IMR-90 (cell line): ENCODE measurements at places on chromosomes 11 and 22. TPM values are rescaled to one million over a fixed set of nuclear protein-coding genes. Genes with fewer than 3 reads are reported as not detected.
A peak's percentile ranks its signal among the peaks of the same experiment; 100 is the strongest.

DNA sequence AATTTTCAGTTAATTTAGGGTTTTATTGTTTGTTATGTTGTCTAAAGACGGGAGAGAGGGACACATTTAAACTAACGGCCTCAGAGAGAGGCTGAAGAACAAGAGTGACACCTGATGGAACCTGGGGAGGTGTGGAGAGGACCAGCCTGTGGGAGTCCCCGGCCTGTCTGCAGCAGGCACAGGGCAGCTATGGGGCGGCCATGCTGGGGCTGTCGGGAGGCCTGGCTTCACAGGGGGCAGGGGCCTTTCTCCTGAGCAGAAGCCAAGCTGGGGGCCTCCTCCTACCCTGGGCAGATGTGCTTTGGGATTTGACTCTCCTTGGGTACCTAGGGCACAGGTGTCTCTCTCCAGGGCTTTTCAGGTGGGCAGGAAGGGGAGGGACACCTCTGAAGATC, 21.9 kb downstream of the RELT start:
- DNase-seq = no peak

DNA sequence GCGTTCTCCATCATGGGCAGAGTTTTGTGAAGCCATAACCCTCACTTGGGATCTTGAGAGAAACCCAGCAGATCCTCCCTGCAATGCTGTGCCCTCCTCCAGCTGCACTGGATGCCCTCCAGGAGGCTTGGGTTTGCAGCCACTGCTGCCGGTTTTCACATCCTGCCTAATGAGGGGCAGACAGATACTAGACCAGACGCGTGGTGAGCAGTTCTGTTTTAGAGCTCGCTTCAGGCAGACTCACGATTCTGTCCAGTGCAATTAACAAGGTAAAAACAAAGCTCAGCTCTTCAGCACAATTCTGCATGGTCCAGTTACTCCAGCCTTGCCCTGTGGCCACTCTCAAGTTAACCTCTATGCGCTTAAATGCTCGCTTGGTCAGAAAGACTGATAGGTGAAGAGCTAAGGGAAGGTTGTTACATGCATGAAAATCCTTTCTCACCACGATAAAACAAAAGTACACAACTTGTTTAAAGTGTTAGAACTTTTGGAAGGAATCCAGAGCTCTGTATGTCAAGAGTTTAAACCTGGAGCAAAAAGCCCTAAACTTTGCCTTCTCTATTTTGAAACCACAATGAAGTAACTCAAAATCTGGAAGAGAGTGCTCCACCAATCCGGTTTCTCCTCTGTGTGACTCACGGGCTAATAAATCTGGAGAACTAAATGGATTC, 292.3 kb upstream of the FAT3 start:
- DNase-seq = no peak

GRCh38 chr11:21541187-21541751, 651.6 kb upstream of the ANO5 start:
- DNase-seq = no peak

DNA sequence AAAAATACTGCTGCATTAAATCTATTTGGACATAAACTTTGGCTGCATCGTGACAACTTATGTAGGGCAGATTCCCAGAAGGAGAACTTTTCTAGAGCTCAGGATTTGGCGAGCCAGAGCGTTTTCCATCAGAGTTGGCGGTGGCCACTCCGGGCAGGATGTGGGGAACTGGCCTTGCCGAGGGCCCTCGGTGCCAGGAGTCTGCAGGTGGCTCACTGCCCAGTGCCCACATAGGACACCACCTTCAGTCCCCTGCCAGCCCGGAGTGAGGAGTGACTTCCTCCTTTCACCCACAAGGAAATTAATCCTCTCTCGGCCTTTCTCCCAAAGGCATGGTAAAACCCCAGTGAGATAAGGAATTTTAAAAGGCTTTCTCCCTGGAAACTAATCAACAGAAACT, 1.6 kb upstream of the LGALS2 start:
- DNase-seq = no peak

GRCh38 chr22:49116486-49117120, 711.1 kb downstream of the BRD1 start:
- DNase-seq = no peak

DNA sequence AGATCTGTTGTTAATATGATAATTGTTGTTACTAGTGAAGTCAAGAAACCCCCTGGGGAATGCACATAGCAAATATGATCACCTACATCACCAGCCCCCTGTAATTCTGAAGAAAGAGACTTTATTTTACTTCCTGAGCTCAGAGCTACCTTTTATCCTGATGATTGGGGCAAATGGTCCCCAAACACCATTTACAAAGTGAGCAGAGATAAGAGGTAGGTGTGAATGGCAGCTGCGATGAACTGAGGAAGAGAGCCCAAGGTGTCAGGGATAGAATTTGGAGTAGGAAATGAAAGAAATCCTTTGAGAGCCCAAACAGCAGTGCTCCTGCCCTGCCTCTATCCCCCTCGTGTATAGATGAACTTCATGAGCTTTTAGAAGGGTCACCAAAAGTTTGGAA, 69.1 kb downstream of the TENM4 start:
- no peak for DNase-seq

- DNase-seq = no peak
Observed at GRCh38 chr11:48000432-48000831, 20.1 kb downstream of the PTPRJ start.

- DNase-seq = no peak
Observed at GRCh38 chr11:76139314-76139713, 67.0 kb downstream of the WNT11 start.

DNA sequence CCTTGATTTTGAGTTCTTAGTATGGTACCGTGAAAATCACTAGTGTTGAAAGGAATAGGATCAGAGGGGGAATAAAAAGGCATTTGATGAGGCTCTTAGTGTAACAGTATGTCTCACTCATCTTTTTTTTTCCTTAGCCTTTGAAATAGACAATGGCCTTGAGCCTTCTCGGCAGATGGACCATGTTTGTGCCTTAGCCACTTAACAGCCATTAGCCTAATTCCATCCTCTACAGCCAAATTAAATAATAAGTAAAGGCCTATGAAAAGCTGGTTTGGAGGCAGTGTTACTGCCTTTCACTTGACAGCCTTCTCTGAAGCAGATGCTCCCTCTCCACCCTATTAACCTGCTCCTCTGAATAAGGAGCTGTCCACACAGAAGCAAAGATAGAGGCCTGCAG, 580.7 kb downstream of the NTM start:
- DNase-seq = no peak

DNA sequence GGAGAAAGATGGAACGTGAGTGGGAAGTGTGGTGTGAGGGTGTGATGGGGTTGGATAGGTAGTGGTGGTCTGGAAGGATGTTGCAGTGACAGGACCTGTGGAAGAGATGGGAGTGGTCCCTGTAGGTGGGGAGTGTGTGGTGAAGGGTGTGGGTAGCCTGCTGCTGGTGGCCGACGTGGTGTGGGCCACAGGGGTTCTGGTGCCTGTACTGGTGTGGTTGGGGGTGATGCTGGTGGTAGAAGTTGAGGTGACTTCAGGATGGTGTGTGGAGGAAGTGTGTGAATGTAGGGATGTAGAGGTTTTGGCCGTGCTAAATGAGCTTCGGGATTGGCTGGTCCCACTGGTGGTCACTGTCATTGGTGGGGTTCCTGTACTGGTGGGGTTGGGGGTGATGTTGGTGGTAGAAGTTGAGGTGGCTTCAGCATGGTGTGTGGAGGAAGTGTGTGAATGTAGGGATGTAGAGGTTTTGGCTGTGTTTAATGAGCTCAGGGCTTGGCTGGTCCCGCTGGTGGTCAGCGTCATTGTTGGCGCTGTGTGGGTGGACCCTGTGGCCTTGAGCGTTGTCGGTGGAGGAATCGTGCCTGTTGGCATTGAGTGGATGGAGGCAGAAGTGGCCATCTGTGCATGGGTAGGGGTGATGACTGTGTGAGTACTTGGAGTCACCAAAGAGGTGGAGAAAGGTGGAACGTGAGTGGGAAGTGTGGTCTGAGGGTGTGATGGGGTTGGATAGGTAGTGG, 19.1 kb downstream of the MUC6 start:
- DNase-seq = no peak

DNA sequence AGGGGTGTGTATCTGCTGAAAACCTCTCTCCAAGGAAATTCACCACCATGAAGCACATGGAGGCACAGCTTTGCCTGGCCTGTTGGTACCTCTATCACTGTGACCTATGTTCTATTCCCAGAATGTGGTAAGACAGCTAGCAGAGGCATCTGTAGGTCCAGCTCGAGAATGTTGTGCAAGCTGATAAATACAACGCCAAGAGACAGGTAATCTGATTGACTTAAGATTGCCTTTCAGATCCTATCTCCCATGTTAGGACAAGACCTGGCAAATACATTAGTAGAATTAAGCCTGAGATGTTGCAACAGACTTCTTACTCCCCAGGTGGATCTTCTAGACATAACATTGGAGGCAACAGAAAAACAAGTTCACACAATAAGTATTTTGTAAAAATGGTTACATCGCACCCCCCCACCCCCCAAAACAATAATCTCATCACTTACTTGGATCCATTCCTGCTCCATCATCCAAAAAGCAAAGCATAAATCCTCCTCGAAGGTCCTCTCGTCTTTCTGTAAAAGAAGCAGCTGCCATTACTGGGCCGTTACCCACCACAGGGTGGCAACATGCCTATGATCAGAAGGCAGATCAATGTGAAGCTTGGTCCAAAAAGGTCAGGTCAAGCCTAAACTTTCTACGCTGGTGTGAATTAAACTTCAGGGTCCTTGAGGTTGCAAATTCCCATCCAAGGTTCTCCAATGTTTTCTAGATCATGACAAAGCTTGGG, 18.5 kb downstream of the MORC2 start:
- DNase-seq = no peak

- peak; percentile 58 for DNase-seq
Observed at GRCh38 chr11:19187114-19187832, 14.5 kb downstream of the CSRP3 start.

DNA sequence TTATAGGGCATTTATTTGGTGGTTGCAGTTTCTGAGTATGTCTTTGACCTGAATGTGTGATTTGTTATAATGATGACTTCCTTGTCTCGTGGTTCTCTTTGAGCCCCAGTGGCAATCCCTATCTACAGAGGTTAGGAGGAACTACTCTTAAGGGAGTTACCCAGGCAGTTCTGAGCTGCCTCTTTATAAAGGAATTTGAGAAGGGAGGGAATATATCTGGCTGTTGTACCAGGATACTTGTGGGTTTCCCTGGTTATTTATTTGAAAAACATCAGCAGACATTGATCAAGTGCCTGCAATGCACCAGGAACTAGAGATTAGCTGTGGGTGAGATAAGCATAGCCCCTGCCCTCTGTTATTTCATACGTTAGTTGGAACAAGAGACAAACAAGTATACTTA, 243.5 kb upstream of the ARHGAP20 start:
- DNase-seq = no peak

- DNase-seq = no peak
Observed at GRCh38 chr11:61892085-61892370, 683 bp upstream of the FADS3 start.

DNA sequence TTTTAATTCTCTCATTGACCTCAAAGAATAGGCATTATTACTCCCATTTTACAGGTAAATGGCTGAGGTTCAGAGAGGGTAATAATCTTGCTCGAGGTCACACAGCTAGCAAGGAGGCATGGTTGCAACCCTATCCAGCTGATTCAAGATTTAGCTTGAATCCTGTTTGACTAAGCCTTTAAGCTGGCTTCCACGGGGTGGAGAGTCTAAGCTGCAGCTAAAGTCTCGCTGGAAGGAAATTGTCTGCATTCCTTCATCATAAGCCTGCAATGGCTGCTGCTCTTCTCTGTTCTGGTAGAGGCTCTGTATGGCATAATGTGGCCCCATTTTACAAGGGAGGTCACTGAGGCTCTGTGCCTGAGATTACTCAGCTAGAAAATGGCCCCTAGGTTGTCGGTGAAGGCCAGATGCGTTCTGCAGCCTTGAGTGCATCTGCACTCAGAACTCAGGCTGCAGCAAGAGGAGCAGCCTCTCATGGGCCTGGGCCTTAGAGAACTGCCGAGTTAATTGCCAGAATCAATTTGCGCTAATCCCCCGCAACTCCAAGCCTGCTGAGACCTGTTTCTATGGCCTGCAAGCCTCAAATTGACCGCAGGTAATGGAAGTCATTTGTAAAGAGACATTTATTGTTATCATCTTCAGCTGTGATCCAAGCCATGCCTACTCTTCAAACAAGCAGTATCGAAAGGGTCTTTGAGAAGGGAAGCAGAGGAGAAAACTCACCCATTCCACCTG, 44.1 kb upstream of the SEZ6L start:
- DNase-seq = no peak

DNA sequence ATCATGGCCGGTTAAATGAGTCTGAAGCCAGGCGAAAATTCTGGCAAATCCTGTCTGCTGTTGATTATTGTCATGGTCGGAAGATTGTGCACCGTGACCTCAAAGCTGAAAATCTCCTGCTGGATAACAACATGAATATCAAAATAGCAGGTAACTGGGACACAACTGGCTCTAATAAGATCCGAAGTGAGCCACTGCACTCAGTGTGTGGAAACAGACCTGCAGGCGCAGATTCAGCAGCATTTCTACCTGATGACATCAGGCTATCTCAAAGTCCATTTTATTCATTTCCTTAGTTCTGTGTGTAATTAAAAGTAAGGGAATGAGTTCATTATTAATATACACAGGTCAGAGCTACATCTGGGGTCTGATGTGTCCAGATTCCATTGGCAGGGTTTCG, 78.2 kb downstream of the PPP2R1B start:
- DNase-seq = no peak

- peak; percentile 26 for DNase-seq
Observed at GRCh38 chr11:726278-727220, 20.5 kb downstream of the EPS8L2 start.

GRCh38 chr11:68408512-68408911, 52.0 kb upstream of the PPP6R3 start:
- no peak for DNase-seq

DNA sequence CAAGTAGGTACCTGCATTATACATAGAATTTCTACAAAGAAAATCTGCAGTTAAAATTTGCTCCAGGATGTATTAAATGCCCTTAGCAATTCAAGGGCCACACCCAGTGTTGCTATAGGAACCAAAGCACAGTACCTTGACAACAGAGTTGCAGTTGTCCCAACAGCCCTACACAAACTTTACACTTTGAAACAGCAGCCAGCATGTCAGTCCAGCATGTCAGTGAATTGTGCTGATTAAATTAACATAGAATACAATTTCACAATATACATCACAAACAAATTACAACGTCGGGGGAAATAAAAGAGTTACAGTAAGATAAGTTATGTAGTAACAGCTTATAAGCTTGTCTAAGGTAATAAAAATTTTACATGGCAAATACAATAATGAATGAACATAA, 389.2 kb downstream of the SOX6 start:
- no peak for DNase-seq

GRCh38 chr11:105100206-105100605, 39.4 kb downstream of the CARD18 start:
- DNase-seq = no peak

PRPF19 gene
- 29.7 and 29.8 TPM in 2 replicates for total RNA-seq

H19 gene
- not detected in 2 replicates for total RNA-seq

RBMXL2 gene
- total RNA-seq = not detected in 2 replicates

JOSD1 gene
- total RNA-seq = 32.5 and 35.8 TPM in 2 replicates

GPHA2 gene
- total RNA-seq = not detected in 2 replicates

PHF21B gene
- total RNA-seq = not detected in 2 replicates

TMEM191C gene
- 0.28 and 0.36 TPM in 2 replicates for total RNA-seq

OSBPL5 gene
- 14.4 and 14.9 TPM in 2 replicates for total RNA-seq

PTPN5 gene
- total RNA-seq = not detected in 2 replicates

FGF4 gene
- not detected in 2 replicates for total RNA-seq

MS4A18 gene
- total RNA-seq = not detected in 2 replicates

SYT12 gene
- total RNA-seq = 0.54 and 0.56 TPM in 2 replicates

FAM111B gene
- total RNA-seq = 9.3 and 13.9 TPM in 2 replicates
